ENCODE measurements at places on chromosomes 1 and 21.

GRCh38 chr1:230261928-230262650 lies 164.0 kb downstream of the PGBD5 start:
- DNase-seq: no peak

GRCh38 chr1:218624052-218624451 lies 278.9 kb downstream of the TGFB2 start:
- DNase-seq: no peak

GRCh38 chr1:32786856-32787255 lies 30.3 kb downstream of the YARS1 start:
- peak; percentile 34 for DNase-seq

GRCh38 chr1:180522213-180522515 lies 19.8 kb upstream of the ACBD6 start:
- DNase-seq: no peak

- DNase-seq: no peak
These were observed 6.0 kb downstream of the POFUT2 start for GRCh38 chr21:45281411-45282282.

GRCh38 chr1:226677027-226678020 lies 61.8 kb downstream of the ITPKB start:
- DNase-seq: peak; percentile 86

GRCh38 chr21:40829308-40829707 lies 17.6 kb downstream of the DSCAM start:
- no peak for DNase-seq

- no peak for DNase-seq
These were observed 3.3 kb upstream of the SLAMF8 start for GRCh38 chr1:159823406-159823805.

- DNase-seq: peak; percentile 68
These were observed 431 bp downstream of the MAP1LC3C start for GRCh38 chr1:241998412-241998921.

DNA sequence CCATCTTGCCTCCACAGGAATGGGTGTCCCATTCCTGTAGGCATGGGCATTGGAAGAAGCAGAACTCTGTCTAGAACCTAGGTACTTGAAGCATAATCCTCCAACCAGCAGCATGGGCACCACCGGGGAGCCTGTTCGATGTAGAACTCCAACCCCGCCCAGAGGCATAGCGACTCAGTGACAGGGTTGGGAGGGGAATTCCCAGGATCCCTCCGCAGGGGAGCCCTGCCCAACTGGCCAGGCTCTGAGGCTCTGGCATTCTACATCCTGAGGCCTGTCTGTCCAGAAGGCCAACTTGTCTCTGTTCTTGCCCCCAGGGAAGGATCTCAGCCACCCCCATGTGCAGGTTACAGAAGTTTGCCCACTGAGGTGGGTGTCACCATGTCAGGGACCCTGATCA lies 38.2 kb downstream of the CACNA1S start:
- DNase-seq: no peak

DNA sequence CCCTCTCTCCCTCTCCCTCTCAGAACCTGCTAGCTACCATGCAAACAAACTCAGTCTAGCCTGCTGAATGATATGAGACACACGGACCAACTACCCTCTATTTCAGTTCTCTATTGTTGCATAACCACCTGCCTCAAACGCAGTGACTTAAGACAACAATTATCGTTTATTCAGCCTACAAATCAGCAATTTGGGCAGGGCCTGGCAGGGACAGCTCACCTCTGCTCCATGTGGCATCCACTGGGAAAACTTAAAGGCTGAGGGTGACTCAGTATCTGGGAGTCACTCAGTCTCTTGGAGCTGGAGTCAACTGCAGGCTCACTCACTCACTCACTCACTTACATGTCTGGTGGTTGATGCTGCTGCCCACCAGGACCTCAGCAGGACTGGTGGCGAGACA lies 121.3 kb downstream of the SEC16B start:
- DNase-seq: no peak

GRCh38 chr1:156927215-156928042 lies 7.0 kb downstream of the LRRC71 start:
- DNase-seq: peak; percentile 77

DNA sequence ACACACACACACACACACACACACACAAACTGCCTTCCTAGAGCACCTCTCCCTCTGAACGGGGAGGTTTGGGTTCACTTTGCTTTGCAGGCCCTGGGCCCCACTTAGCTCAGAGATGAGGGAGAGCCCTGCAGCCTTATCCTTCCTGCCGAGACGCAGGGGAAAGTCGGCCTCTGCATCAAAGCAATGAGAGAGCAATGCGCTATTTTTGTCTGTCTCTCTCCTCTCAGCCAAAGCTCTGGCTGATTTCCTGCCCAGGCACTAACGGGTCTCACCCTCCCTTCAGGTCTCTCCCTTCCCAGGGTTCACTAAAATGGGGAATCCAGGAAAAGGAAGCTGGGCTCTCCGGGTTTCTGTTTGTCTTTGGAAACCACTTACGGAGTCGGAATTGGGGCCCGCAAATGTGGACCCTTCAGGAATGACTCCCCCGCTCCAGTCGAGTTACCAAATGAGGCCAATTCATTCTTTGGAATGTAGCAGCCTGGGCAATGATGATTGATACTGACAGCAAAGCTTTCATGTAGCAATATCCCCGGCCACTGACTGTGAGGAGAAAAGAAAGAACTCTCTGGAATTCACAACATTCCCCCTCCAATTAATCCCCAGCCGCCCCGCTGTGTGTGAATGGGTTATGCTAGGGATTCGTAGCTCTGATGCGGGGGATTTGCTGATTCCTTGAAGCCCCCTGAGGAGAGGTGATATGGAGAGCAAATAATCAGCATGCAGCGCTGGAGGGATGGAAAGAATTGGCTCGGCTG lies 61.5 kb upstream of the WLS start:
- DNase-seq: no peak

- DNase-seq: no peak
These were observed 742.0 kb downstream of the KCNT2 start for GRCh38 chr1:195866091-195866780.

- DNase-seq: no peak
These were observed 159.7 kb upstream of the DSCAM start for GRCh38 chr21:41006636-41007035.

- DNase-seq: peak; percentile 43
These were observed 20.5 kb downstream of the HIVEP3 start for GRCh38 chr1:41898191-41898713.

- DNase-seq: no peak
These were observed 134.5 kb upstream of the LYPLAL1 start for GRCh38 chr1:219039017-219039681.

DNA sequence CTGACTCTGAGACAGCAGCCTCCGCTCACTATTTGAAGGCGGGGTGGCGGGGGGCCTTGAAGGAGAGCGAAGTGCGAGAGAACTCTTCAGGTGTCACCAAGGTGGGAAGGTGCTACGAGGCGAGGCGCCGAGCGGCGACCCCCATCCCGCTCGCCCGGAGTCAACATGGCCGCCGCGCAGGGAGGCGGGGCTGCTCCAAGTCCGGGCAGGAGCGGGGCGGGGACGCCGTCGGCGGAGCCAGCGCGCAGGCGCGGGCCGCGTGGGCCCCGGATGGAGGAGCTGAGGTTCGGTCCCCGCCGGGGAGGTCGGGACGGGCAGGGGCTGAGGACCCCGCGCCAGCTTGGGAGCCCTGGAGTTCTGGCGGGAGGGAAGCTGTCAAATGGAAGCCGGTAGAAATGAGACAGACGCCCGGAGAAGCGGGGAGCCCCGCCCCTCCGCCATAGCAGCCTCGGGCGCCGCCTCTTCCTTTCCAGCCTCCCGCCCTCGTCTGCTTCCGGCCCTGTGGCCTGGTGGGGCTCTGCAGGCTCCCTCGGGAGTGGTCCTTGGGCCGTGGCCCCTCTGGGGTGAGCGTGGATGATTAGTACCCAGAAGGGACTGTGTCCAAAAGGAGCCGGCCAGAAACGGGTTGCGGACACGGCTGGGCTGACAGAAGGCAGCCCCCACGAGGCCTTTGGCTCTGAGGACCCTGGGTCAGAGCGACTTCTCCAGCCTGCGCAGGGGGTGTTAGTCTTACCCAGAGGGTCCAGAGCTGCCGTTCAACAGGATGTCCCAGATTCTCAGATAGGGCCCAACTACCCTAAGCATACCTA lies at the start of gene PIGV:
Gene PIGV (plus strand): TSS at position 245 of the 809 bp plus-strand sequence. CDS start 2,866 bp downstream, outside the sequence.
- peak; percentile 90 for DNase-seq

- no peak for DNase-seq
These were observed 19.8 kb downstream of the PLA2G2E start for GRCh38 chr1:19903621-19904020.

- DNase-seq: no peak
These were observed 194.7 kb upstream of the RAB4A start for GRCh38 chr1:229076195-229076594.

- DNase-seq: no peak
These were observed 11.1 kb downstream of the EFCAB7 start for GRCh38 chr1:63534406-63534805.

GRCh38 chr1:219657186-219657585 lies 44.3 kb upstream of the ZC3H11B start:
- DNase-seq: no peak

GRCh38 chr1:224058303-224058702 lies 55.6 kb upstream of the FBXO28 start:
- no peak for DNase-seq

DNA sequence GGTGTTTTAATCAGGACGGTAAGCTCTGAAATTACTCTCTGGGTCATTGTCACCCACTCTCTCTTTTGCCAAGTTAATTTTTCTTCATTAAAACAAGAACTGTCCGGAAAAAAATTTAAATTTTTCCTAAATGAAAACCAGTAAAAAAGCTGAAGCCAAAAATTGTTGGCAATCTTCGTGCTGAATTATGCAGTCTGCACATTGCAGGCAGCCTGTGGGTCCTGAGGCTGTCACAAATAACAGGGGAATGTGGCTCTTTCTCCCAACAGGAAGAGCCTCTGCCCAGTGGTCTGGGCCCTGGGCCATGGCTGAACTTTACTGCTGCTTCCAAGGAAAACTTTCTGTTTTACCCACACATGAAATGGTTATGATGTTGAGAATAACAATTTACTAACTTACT lies 153.9 kb upstream of the SPAG17 start:
- no peak for DNase-seq

- peak; percentile 66 for DNase-seq
These were observed 20.0 kb downstream of the METTL13 start for GRCh38 chr1:171801487-171801891.

- no peak for DNase-seq
These were observed 152.9 kb upstream of the HMGB4 start for GRCh38 chr1:33710967-33711366.

DNA sequence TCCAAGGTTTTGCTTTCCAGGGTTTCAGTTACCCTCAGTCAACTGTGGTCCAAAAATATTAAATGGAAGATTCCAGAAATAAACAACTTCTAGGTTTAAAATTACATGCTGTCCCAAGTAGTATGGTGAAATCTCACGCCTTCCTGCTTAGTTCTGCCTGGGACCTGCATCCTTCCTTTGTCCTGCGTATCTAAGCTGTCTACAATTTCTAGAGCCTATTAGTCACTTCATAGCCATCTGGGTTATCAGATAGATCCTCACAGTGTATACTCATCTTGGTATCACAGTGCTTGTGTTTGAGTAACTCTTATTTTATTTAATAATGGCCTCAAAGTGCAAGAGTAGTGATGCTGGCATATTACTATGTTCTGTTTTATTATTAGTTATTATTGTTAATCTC lies 157.7 kb downstream of the ROR1 start:
- no peak for DNase-seq

DNA sequence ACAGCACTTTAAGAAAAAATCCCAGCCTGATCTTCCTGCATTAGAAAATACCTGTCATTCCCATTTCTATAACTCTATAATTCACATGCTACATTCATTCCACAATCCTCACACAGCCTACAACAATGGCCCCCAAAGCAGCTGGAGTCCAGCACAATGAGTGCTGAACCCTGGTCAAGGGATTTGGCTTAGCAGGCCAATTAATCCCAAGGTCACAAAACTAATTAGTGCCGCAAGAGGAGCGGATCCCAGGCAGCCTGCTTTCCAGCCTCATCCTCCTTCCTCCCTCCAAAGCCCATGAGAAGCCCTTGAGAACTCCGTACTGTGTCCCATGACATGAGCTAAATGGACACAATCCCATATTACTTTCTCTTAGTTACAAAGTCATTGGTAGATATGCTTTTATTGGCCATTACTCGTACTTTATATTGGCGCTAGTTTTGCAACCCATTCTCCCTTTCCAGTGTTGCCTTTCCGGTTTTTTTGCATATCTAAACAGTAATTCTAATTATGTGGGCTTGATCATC lies 94.8 kb downstream of the DAB1 start:
- DNase-seq: no peak

- no peak for DNase-seq
These were observed 10.7 kb upstream of the CSRP1 start for GRCh38 chr1:201517631-201518030.

DNA sequence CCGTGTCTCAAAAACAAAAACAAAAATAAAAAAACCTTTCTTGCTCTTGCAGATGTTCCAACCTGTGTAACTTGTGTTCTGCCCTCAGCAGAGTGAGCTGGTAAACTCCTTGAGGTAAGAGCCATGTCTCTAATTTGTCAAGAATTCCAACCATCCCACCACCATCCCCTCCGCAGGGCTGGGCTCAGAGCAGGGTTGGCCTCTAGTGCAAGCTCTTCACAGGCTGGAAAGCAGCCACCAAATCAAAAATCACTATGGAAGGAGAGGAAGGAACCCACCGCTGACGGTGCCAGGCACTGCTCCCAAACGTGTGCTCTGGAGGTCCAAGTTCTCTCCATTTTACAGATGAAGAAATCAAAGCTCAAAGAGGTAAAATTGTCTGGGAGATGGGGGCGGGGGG lies 9.4 kb downstream of the PLEKHA6 start:
- DNase-seq: no peak
